ENCODE measurements at places on chromosomes 12 and 14.

DNA sequence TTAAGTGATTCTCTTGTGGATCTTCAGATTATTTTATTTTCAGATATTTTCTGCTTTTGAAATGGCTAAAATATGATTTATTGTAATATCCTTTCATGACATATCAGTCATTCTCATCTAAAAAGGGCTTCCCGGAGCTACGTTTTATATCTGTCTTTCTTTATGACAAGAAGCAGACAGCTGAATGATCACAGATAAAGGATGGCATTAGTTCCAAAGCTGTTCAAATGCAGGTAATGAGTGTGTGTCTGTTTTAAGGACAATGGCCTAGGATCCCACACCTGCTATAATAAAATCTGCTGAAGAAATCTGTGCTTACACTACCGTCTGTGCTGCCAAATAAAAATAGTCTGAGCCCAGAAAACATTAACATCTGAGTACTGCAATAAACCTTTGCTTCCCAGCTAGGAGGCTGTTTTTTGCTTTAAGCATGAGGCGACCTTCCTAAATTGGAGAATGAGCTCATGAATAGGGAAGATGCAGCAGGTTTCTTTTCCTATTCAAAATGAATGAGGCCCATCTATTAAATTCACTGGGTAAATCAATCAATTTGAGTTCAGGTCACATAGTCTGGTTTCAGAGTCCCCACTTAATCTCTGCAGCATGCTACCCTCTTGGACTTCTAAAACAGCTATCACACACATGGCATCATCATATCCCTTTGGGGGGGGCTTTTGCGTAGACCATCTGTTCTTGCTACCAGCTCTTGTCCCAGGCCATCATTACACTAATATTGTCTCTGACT lies 498.5 kb downstream of the NELL2 start:
- no peak for DNase-seq

DNA sequence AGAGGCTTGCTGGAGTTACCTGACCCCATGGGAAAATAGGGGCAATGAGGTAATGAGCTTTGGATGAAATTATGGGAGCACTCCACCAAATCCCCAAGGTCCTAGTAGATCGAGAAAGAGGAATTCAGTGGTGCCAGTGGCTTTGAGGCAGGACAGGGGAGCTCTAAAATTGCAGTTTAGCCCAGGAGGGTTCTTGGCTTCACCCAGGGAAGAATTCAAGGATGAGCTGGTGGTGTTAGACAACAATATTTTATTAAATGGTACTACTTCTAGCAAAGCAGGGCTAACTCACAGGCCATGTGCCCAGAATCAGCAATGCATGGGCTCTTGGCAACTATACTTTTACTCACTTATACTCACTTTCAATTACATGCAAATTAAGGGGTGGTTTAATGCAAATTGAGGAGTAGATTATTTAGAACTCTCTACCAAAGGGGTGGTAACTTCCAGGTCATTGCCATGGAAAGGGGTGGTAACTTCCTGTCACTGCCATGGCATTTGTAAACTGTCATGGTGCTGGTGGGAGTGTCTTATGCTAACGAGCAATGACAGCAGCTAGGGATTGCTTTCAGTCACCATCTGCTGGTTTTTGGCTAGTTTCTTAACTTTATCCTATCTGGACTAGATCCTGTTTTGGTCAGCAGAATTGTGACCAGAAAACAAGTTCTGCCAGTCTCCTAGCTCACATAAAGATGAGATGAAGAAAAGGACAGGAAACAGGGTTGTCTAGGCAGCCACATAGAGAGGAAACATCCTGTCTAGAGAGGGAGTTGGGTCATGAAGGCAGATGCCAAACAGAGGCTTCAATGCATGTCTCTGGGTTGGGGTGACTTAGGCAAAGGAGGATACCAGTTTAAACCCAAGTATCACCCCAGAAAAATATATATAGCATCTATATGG lies 64.7 kb downstream of the ZNF641 start:
- no peak for DNase-seq

- no peak for DNase-seq
These were observed 271.0 kb upstream of the RTL1 start for GRCh38 chr14:101174522-101174838.

DNA sequence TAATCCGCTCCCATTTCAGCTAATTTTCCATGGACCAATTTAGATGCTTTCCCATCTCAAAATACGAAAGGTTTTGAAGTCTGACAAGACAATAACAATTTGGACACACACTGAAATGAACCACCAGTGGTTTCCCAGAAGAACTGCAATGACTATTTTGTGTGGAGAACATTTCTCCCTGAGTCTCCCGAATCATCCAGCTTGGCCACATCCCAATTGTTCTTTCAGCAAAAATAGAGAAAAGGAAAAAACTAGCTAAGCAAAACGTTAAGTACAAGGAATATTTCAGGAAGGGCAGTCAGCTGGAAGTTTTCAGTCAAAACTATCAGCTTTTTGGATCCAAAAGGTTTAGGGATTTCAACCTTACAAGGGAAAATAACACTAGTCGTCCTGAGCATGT lies 390.6 kb downstream of the KCNH5 start:
- DNase-seq = no peak
